ENCODE measurements at places on chromosomes 12 and 14.
A peak's percentile ranks its signal among the peaks of the same experiment; 100 is the strongest.

DNA sequence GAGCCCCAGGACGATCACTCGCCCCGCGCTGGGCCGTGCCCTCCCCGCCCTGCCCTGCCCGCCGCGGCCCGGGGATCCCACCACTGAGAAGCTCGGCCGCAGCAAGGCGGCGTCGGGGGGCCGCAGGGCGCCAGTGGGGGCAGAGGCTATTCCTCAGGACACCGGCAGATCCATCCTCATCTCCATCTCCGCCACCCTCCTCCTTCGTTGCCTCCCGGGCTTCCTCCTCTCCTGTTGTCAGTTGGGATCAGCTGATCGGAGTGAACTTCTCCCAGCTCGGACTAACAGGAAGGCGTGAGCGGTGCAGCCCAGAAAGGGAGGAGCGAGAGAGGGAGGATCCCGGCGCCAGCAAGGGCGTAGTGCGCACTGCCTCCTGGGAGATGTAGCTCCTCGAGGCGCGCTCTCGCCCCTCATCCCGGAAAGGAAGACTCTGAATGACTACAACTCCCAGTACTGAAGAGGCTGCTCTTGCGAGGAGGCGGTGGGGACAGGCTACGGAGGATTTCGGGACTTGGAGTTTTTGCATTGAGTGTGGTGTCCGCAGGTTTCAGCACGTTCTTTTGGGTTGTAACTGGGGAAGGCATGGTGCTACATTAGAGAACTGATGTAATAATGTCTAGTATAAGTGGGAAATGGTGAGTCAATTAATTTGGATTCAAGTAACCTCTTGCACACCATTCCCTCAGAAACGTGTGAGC lies at the start of gene ZFYVE1:
ZFYVE1 (minus strand) TSS at position 262 of the 698 bp plus-strand sequence. CDS start 2,598 bp downstream, outside the sequence.
- no peaks in the 10 kb centered on the region for H3K4me1 ChIP-seq
- no peaks in the 10 kb centered on the region for H3K27me3 ChIP-seq
- DNase-seq, result peak; percentile 99
- H3K4me3 ChIP-seq, result peak within 1 kb of the TSS; percentile 89
- H3K36me3 ChIP-seq, result peaks cover 5% of the 10 kb centered on the region

DNA sequence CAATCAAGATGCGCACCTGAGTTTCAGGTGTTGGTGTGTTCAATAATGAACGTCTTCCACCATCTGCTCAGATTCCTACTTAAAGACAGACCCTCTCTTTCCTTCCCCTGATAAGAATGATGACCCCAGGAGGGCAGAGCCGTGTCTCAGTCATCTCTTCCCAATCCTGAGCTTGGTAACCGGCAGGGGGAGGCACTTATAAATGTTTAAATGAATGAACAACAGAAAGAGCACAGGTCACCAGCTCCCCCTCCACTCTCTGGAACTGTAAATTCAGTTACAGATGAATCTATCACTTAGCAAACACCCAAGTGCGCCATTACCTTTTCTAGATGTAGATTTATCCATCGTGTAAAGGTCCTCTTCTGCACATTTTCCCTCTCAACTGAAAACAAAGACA lies 72.4 kb upstream of the DICER1 start:
- no peak overlapping the region for H3K27ac ChIP-seq
- no peak for DNase-seq
- H3K4me3 ChIP-seq, result no peak overlapping the region
- no peaks in the 10 kb centered on the region for H3K27me3 ChIP-seq
- H3K36me3 ChIP-seq, result no peaks in the 10 kb centered on the region

DNA sequence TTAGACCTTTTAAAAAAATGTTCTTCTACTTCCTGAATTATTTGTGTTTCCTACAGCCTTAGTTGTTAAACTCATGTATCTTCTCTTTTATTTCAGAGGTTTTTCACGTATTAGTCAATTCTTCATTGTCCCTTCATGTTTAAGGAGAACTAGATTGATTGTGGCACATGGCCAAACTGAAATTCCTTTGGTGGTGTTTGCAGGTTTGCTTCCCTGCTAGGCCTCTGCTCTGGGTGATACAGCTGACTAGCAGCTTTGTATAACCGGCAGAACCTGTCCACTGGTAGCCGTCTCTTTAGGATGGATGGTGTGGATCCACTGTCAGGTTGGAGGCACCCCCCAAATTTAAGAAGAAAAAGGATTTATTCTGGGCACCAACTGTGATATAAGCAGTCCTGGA lies 262.1 kb downstream of the FBXL14 start:
- H3K4me1 ChIP-seq, result no peaks in the 10 kb centered on the region
- H3K36me3 ChIP-seq, result no peaks in the 10 kb centered on the region
- no peaks in the 10 kb centered on the region for H3K27me3 ChIP-seq
- no peak for DNase-seq
- no peak overlapping the region for H3K27ac ChIP-seq
- H3K4me3 ChIP-seq, result no peak overlapping the region

DNA sequence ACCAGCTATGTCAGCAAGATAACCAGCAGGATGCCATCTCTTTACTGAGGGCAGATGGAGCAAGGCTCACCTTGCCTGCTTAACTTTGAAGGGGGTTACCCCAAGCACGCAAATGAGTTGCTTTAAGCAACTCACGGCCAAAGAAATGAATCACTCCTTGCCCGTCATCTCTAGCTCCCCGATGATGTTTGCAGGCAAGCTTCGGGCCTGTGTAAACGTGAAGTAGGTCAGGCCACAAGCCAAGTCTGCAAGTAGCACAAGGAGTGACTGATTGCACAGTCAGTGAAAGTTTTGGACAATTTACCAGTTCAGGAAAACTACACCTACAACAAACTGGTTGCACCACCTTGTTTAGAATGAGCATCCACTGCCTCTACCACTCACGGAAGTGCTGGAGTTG lies 699.7 kb upstream of the TBX3 start:
- no peaks in the 10 kb centered on the region for H3K27me3 ChIP-seq
- peaks cover 2% of the 10 kb centered on the region for H3K4me1 ChIP-seq
- no peak overlapping the region for H3K4me3 ChIP-seq
- peak; percentile 62 for DNase-seq
- no peaks in the 10 kb centered on the region for H3K36me3 ChIP-seq

GRCh38 chr12:96493106-96493505 lies 3.7 kb downstream of the CFAP54 start:
- no peaks in the 10 kb centered on the region for H3K36me3 ChIP-seq
- H3K4me3 ChIP-seq, result no peak overlapping the region
- peak; percentile 60 for DNase-seq
- no peaks in the 10 kb centered on the region for H3K27me3 ChIP-seq
- peak overlapping the region; percentile 23 for H3K27ac ChIP-seq

- peaks cover 22% of the 10 kb centered on the region for H3K4me1 ChIP-seq
- DNase-seq, result no peak
- no peaks in the 10 kb centered on the region for H3K27me3 ChIP-seq
- H3K36me3 ChIP-seq, result no peaks in the 10 kb centered on the region
- H3K27ac ChIP-seq, result no peak overlapping the region
- H3K4me3 ChIP-seq, result no peak overlapping the region
Observed at GRCh38 chr14:55099756-55100155, 29.3 kb upstream of the LGALS3 start.

All from fibroblast of lung (primary cell).